GM19239 (cell line): ENCODE measurements at places on chromosomes 7 and 10.

- no peak for DNase-seq
Observed at GRCh38 chr7:134031835-134032617, 95.1 kb upstream of the LRGUK start.

DNA sequence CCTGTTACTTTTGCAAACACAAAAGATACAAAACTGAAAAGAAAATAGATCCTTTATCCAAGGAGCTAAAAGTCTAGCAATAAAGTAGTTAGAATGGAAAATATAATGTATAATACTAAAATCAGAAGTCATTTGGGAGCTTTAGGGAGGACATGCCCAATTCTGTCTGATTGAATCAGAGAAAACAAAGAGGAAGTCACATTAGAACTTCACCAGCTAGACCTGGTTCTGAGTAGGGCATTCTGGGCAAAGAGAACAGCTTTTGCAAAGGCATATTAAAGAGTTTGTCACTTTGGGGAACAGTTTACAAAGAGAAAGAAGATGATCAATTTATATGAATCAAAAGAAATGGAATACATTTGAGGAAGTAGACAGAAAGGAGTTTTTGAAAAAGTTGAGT lies 107.0 kb upstream of the PRSS1 start:
- DNase-seq: no peak

DNA sequence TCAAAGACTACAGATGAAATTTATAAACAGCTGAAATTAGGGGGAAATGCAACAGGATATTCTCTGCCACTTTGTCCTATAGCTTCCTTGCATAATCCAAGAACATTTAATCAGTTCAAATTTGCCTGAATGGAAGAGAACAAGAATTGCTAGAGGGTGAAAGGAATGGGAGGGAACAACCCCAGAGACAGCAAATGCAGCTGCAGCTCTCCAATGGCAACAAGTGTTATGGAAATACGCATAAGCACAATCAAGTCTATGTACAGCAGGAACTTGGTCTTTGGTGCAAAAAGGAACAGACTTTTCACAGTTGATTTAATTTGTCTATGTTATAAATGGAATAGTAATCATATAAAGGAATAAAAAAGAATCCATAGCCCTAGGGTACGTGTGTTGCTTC lies 269.0 kb upstream of the ETV1 start:
- DNase-seq: no peak

DNA sequence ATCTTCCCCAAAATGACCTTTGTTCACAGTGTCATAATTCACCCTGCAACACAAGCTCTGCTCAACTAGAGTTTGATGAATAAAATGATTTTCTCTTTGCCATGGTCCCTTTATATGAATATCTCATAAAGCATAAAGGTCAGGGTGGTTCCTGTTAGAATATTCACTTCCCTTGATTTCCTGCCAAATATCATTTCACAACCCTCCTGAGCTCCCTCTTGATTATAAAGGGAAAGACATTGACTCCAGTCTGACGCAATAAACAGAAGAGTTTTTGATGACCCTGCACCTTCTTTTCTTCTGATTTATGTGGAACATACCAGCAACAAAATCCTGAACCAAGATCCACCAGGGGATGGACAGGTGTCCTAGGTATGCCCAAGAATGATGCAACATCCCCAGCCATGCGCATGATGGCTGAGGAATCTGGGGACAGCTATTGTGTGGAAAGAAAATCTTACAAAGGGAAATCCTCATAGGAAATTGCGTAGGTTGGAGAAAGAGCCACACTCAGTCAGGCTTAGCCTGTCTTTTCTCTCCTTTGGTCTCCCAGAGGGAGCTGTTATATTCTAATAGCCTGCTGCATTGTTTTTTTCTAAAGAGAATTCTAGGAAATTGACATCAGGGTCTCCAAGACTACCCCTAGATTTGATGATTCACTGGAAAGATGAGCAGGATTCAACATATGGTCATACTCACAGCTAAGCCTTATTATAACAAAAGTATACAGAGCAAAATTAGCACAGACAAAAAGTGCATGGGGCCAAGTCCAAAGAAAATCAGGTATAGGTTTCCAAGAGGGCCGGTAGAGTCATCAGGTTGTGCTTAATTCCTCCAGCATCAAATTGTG lies 18.8 kb downstream of the IFIT3 start:
- DNase-seq: no peak

DNA sequence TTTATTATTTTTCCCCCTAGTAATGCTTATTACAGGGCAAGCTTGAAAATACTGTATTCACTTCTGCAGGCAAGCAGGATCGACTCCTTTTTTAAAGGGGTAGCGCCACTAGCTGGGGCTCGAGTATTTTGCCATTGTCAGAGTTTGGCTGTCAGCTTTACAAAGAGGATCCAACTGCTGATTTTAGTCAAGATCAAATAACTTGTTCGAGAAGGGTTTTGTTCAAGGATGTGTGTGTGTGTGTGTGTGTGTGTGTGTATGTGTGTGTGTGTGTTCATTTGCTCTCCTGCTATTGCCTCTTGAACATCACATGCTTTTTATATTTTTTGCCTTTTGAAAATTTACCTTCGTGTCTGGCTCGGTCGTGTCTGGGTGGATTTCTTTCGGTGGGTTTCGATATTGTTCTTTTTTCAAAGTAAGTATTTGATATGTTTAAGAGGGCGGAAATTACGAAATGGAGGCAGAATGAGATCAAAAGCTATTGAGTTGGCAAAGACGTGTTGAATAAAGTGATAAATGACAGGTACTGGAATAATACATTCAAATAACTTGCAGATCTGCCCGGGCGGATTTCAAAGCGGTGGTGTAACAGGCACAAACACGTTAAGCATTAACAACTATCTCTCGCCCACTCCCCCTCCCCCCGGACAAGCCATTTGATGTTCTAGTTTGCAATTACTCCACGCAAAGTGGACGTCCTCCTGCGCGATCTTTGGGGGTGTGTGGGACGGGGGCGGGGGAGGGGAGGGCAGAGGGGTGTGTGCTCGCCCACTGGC lies 1.1 kb downstream of the ARID5B start:
- DNase-seq: no peak

DNA sequence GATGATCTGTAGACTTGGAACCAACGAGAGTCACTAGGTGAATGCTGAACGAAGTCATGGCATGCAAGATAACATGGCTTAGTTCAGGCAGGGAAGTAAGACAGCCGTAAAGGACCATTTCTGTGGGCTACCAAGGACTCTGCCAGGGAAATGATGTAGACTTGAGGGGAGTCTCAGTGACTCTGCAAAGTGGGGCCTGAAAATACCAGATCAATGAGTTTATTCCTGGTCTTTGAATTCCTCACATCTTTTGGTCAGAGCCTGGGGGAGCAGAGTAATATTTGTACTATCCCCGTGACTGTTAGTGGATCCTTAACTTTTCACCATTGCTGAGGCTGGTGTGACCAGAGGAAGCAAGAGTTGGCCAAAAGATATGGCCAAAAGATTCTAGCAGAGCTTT lies 60.7 kb upstream of the INHBA start:
- DNase-seq: no peak

DNA sequence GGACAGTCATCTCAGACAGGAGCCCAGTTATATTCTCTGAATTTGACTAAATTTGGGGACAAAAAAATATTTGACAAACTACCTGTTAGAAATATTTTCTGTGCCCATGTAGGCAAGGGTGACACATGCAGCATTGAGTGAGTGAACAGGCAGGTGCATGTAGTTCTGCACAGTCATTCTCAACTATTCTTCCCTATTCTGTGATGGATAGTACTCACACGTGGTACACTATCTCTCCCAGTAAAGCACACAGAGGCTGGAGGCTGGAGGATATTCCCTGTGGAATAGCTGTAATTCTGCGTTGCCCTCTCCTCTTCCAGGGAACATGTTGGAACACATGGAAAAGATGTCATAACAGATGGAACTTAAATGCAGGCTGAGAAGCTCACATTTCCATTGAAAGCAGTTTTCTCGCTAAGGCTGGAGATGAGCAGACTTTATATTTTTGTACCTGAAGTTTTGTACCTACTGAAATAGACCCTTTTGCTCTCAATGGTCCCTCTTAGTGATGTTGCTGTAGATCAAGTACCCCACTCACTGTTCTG lies 75.0 kb downstream of the GPR141 start:
- DNase-seq: no peak
